ENCODE measurements at places on chromosomes 6 and 20.

DNA sequence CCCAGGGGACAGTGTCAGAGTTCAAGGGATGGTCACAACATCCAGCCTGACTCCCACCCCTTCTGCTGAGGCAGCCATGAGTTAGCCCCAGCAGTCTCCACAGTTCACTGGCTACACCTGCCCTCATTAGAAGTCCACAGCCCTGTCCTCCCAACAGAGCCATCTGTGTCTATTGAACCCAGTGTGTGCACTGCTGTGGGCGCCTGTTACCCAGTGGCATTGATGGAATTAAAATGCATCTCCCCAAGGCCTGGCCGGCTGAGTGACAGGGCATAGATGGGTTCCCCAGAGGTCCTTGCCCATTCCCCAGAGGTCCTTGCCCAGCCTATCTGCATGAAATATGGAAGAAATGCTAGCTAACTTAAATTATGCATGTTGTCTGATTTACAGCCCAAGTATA is 73.3 kb downstream of the PCSK2 start:
- no peak for DNase-seq
- H3K4me3 ChIP-seq, result no peak overlapping the region
- no peaks in the 10 kb centered on the region for H3K36me3 ChIP-seq
- H3K27me3 ChIP-seq, result no peaks in the 10 kb centered on the region

- no peak overlapping the region for H3K27ac ChIP-seq
- no peaks in the 10 kb centered on the region for H3K4me1 ChIP-seq
- H3K4me3 ChIP-seq, result no peak overlapping the region
- DNase-seq, result no peak
- H3K27me3 ChIP-seq, result no peaks in the 10 kb centered on the region
- no peaks in the 10 kb centered on the region for H3K36me3 ChIP-seq
Measured at GRCh38 chr6:147434076-147434475, 74.4 kb upstream of the SAMD5 start.

DNA sequence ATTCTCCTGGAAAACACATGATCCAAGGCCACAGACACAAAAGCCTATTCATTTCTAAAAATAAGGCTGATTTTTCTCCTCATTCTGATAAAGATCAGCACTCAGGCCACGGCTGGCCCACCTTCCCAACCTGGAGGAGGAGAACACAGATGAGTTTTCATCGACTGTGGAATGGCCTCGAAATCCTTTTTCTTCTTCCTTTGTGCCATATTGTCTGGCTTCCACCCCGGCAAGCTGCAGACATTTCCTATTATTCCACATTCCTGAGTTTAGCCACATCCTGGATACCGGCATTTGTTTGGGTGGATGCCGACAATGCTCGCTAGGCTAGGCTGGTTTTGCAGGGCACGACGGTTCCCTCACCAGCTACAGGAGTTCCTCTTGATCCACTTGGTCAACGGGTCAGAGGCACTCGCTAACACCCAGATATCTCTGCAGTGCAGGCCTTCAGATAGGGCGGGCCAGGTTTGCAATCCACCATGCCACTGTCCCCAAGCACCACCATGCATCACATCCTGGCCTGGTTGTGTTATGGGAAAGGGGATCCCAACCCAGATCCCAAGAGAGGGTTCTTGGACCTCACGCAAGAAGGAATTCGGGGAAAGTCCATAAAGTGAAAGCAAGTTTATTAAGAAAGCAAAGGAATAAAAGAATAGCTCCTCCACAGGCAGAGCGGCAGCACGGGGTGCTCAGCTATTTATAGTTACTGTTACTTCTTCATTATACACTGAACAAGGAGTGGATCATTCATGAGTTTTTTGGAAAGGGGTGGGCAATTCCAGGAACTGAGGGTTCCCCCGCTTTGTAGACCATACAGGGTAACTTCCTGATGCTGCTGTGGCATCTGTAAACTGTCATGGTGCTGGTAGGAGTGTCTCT is 4.2 kb upstream of the CTSZ start:
- H3K36me3 ChIP-seq, result no peaks in the 10 kb centered on the region
- peak overlapping the region; percentile 8 for H3K4me3 ChIP-seq
- DNase-seq, result peak; percentile 36
- peaks cover 54% of the 10 kb centered on the region for H3K4me1 ChIP-seq
- H3K27me3 ChIP-seq, result no peaks in the 10 kb centered on the region

- H3K4me1 ChIP-seq, result no peaks in the 10 kb centered on the region
- H3K27me3 ChIP-seq, result no peaks in the 10 kb centered on the region
- no peak overlapping the region for H3K27ac ChIP-seq
- DNase-seq, result peak; percentile 66
Measured at GRCh38 chr6:722077-722524, 29.2 kb upstream of the EXOC2 start.

DNA sequence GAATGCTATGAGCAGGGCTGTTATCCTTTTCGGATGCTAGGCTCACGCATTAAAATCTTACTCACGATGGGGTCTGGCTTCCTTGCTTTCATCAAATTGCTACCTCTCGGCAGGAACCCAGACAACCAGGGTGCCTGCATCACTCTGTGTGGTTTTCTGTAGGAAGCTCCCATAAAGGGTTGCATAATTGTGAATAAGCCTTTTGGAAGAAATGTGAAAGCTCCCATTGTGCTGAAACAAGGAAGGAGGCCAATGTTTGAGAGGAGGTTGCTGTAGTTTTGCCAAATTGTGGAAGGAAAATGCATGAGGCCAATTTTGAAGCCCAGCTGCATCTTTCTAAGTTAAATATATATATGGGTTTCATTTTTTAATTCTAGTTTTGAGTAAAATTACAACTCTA is 615.5 kb downstream of the C6orf118 start:
- H3K4me1 ChIP-seq, result no peaks in the 10 kb centered on the region
- H3K4me3 ChIP-seq, result no peak overlapping the region
- H3K36me3 ChIP-seq, result no peaks in the 10 kb centered on the region
- no peaks in the 10 kb centered on the region for H3K27me3 ChIP-seq

- H3K27ac ChIP-seq, result no peak overlapping the region
- no peak overlapping the region for H3K4me3 ChIP-seq
- H3K4me1 ChIP-seq, result no peaks in the 10 kb centered on the region
- no peaks in the 10 kb centered on the region for H3K27me3 ChIP-seq
- DNase-seq, result no peak
Measured at GRCh38 chr20:24729896-24730605, 219.0 kb upstream of the CST7 start.

DNA sequence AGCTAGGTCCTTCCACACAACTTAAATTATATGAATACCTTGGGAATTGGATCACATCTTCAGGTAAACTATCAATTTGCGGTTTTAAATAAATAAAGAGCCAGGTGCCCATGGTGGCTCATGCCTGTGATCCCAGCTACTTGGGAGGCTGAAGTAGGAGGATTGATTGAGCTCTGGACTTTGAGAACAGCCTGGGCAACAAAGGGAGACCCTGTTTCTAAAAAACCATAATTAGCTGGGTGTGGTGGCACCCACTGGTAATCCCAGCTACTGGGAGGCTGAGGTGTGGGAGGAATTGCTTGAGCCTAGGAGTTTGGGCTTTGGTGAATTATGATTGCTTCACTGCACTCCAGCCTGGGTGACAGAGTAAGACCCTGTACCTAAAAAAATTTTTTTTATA is 3.4 kb downstream of the GMNN start:
- DNase-seq, result no peak
- no peak overlapping the region for H3K4me3 ChIP-seq
- H3K27me3 ChIP-seq, result no peaks in the 10 kb centered on the region
